ENCODE measurements at places on chromosomes 5 and 9.

DNA sequence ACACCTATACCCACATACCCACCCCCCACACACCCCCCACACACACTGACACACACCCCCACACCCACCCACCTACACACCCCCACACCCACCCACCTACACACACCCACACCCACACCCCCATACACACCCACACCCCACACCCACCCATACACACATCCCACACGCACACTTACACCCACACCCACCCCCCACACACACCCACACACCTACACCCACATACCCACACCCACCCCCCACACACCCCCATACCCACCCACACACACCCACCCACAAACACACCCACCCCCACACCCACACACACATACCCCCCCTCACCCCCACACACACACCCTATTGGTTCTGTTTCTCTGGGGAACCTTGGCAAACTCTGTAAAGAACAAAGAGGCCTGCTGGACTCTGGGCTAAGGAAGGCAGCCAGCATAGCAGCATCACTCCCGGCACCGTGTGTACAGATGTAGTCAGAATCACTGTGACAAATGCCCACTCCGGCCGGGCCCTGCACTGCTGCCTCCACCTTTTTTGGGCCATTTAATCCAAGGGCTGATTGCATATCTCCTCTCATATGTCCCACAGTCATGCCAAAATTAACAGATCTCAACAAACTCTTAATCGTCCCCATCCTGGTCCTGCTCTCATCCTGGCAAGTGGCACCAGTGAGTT, 42.3 kb downstream of the COL23A1 start:
- DNase-seq = no peak

GRCh38 chr9:99595796-99596195, 225.9 kb upstream of the NR4A3 start:
- DNase-seq = no peak

GRCh38 chr9:104319685-104320084, 184.4 kb upstream of the OR13F1 start:
- DNase-seq = no peak

- no peak for DNase-seq
Measured at GRCh38 chr5:77776554-77777206, 541 bp upstream of the TBCA start.

DNA sequence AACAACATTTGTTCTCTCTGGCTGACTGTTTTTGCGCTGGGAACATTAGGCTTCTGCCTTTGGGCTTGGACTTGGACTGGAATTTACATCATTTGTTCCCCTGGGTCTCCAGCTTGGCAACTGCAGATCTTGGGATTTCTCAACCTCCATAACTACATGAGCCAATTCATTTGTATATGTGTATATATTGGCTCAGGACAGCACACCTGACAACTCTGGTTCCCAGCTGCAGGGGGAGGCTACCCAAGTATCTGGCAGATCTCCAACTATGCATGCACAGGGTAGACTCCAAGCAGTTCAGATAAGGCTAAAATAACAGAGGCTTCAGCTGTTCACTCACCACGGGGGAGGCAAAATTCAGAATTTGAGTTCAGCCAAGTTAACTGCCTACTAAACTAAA, 31.6 kb upstream of the F2RL1 start:
- no peak for DNase-seq

DNA sequence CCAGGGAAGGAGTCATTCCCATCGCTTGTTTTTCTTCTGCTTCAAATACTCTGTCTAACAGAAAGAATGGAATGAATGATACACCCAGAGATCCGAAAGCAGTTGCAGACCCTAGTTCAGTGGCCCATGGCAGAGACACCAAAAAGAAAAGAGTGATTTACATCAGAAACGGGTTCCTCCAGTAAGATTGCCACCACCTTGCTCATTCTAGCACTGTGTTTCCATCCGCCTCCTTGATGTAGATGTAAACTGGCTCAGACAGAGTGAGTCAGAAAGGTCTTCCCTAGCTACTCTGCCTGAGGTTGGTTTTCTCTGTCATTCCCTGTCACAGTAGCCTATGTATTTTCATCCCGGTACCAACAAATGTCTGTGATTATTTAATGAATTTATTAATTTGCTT, 15.9 kb upstream of the CLINT1 start:
- no peak for DNase-seq

GRCh38 chr5:109304309-109304708, 105.5 kb downstream of the PJA2 start:
- DNase-seq = no peak

- no peak for DNase-seq
Measured at GRCh38 chr9:10875752-10876151, 262.9 kb upstream of the PTPRD start.

DNA sequence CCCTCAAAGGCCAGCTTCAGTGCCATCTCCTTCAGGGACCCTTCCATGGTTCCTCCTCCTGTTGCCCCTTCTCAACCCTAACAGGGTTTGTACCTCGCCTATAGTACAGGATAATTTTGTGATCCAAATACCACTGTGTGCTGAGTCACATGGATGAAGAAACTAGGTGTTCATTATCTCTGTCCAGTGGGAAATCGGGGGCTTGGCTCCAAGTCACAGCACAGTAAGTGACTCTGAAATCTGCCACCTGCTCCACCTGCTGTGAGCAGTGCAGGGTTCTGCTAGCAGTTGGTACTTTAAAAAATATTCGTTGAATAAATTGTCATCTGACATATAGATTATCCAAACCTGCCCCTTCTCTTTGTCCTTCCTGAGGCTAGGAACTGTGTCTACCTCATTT, 123.2 kb upstream of the OTULINL start:
- DNase-seq = no peak

GRCh38 chr9:89956331-89956730, 351.5 kb downstream of the GADD45G start:
- no peak for DNase-seq

DNA sequence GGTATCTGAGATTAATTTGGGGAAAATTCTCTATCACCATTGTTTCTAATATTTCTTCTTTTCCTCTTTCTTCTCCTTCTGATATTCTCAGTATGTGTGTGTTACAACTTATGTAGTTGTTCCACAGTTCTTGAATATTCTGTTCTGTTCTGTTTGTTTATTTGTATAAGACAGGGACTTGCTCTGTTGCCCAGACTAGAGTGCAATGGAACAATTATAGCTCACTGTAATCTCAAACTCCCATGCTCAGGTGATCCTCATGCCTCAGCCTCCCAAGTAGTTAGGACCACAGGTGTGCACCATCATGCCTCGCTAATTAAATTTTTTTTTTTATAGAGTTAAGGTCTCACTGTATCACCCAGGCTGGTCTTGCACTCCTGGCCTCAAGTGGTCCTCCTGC, 145.8 kb upstream of the TUT7 start:
- no peak for DNase-seq

GRCh38 chr5:172399336-172399735, 55.0 kb downstream of the SH3PXD2B start:
- no peak for DNase-seq

- no peak for DNase-seq
Measured at GRCh38 chr9:79221084-79221483, 350.7 kb upstream of the TLE4 start.

DNA sequence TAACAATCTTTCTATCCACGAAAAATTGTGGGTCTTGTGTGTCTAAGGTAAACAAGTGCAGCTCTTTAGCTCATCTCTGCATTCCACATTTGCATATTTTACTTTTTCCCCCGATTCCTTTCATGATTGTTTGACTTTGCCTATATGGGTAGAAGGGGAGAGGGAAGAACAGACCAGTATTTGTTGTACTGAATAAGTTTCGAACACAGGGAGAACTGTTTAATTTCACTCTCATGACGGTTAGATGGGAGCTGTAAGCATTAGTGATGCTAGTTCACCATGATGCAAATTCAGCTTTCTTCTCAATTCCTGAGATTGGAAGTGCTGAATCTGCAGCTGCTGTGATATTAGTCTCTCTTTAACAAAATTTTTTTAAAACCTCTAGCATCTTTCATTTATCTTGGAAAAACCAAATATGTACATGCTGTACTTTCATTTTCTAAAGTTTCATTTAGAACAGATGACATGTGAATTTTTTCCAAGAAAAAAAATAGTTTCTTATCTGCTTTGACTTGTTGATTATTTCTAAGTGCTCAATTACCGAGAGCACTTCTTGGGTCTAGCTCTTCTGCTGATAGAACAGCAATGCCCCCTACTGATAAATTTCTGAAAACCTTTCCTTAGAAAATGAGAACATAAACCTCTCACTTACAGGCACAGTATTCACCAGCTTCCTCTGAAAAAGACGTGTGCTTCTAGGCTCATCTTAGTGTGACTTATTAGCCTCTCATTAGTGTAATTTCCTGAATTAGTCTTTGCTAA, 149.5 kb downstream of the BAAT start:
- no peak for DNase-seq

- no peak for DNase-seq
Measured at GRCh38 chr9:71748280-71748743, 20.0 kb downstream of the CEMIP2 start.

- DNase-seq = no peak
Measured at GRCh38 chr9:128818839-128819715, 777 bp downstream of the ENDOG start.

DNA sequence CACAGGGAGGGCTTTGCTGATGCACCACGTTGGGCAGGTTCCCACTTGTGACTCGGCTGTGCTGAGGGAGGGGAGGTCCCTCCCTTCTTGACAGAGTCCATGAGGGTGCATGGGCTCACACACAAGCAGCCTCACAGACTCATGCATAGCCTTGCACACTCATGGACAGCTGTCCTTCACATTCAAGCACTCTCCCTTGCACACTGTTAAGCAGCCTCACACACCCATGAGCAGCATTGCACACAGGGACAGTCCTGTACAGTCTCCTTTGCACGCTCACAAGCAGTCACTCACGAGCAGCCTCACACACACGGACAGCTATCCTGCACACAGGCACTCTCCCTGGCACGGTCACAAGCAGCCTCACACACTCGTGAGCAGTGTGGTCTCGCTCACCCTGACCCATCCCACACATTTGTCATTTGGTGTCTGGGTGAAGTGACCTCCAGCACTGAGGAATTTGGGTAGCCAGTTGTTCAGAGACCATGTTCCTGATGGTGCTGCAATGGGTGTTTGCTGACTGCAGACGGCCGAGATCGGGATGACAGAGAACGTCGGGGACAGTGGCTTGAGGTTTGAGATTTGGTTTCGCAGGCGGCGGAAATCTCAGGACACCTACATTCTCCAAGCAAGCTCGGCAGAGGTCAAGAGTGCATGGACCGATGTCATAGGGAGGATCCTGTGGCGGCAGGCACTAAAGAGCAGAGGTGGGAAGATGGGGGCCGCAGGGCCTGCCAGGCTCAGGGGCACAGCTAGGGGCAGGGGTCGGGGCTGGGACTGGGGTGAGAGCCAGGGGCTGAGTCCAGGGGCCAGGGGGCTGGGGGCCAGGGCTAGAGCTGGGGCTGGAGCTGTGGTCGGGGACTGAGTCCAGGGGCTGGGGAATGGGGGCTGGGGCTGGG, 17.7 kb upstream of the LRRC14B start:
- DNase-seq = no peak
